Left colon (tissue), 2 donors: ENCODE measurements at places on chromosomes 3 and 15. TPM values are rescaled to one million over a fixed set of nuclear protein-coding genes. Genes with fewer than 3 reads are reported as not detected.

The C2CD4A gene
- 0.22 TPM for total RNA-seq

The CLEC3B gene
- total RNA-seq = 19.2 TPM

The DAG1 gene
- total RNA-seq = 107 TPM

The AMIGO3 gene
- not detected for total RNA-seq

The RBPMS2 gene
- total RNA-seq = 1.0 TPM

The CORO2B gene
- total RNA-seq = 1.6 TPM
